ENCODE measurements at places on chromosomes 4 and X.

DNA sequence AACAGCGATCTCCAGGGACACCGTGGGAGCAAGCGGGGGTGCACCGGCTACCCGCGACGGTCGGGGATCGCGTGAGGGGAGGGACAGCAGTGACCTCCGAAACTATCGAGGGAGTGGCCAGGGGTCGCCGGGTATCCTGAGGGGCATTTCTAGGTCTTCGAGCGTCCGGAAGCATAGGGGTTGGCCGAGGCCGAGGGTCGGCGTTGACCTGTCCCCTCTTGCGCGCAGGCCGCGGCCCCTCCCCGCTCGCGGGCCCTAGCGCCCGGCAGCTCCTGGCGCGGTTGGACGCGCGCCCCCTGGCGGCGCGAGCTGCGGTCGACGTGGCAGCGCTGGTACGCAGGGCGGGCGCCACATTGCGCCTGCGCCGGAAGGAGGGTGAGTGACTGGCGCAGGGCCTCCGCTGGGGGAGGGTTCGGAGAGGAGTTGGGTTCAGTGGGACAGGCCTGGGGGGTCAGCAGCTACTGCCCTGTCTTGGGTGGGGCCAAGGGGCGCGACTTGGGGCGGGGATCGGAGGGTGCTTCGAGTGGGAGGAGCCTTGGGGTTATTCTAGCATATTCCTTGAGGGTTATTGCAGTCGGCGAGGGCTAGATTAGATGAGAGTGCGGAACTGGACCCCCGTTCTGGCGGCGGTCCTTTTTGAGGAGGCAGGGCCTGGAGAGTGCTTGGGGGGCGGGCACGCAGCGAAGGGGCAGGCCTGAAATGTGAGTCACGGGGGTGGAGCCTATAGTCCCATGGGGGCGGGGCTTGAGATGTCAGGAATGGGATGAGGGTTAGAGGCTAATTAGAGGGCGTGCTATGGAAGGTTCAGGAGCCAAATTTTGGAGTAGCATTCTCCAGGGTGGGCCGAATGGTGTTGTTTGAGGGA, 1.2 kb downstream of the MAGIX start:
- DNase-seq: peak; percentile 82

DNA sequence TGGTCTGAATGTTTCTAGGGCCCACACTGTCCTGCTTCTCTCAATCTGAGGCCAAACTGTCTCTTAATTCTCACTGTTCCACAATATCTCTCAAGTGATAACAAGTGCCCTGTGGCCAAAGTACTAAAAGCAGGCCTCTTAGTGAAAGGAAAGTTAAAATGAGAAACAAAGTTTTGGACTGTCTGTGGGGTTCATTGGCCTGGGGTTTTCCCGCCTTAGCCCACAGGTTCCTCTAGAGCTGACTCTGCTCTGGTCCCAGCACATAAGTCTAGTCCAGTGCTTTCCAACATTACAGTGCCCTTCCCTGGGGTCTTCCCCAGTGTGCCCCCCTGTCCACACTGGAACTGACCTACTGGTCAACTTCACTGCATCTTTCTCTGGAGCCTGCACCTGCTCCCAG, 6.3 kb downstream of the MAGEB1 start:
- no peak for DNase-seq

DNA sequence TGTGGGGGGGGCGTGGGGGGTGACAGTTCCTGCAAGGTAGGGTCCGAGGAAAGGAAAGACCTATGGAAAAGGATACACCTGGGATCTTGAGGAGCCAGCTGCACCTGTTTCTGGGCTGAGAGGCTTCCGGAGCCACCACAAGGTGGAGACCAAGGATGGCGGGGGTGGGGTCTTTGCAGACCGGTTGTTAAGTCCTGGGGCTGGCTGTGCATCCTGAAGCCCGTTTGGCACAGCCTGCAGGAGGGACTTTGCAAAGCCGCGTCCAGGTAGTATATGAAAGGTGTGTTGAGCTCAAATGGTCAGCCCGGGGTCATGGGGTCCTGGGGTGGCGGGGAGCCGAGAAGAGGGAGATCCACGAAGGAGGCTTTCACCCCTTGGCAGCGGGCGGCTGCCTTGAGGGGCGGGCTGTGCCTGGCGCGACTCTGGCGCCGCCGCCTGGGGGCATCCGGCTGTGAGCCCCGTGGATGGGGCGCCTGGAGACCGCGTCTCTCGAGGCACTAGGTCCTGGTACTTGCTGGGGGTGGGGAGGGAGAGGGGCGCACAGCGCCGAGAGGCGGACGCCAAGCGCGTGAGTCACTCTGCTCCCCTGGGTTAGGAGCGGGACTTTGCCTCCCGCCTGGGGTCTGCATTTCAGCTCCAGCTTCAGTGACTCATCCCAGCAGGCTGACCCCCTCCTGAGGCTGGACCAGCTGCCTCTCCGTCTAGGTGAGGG, 58.2 kb upstream of the DYNLT3 start:
- DNase-seq: no peak

DNA sequence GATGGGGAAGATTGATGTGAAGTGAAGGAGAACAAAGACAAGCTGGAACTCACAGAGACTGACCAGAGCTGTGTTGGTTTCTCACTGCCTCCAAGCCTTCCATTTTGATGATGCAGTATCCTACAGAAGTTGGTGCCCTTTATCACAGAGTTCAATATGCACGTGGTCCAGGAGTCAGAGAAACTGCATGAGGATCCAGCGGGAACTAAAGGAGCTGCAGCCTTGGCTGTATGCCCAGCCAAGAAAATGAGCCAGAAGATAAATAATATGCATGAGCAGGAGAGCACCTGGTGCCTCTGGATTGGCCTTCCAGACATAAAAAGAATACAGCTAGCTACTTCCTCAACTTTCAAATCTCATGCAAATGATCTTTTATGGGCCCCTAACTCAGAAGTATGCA, 44.3 kb upstream of the DCLK2 start:
- DNase-seq: no peak

GRCh38 chrX:48684134-48684533, 535 bp downstream of the WAS start:
- DNase-seq: no peak

DNA sequence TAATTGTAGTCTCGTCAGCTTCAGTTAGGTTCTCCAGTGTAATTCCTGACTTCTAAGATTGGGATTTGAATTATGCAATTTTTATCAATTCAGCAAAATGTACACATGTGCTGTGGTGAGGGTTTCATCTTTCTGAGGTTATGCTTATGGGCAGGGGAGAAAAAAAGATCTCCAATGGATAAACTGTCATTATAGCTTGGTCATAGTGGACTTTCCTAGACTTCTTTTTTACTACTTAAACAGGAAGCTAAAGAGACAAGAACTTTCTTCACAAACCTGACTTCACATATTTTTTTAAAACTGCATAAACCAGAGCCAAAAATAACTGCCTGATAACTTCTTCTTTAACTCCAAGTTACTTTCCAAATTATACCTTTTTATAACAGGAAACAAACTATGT, 21.7 kb upstream of the SPP1 start:
- no peak for DNase-seq

GRCh38 chrX:12366440-12366839, 228.2 kb downstream of the FRMPD4 start:
- DNase-seq: no peak

GRCh38 chrX:51876441-51876840, 17.0 kb upstream of the MAGED1 start:
- no peak for DNase-seq

DNA sequence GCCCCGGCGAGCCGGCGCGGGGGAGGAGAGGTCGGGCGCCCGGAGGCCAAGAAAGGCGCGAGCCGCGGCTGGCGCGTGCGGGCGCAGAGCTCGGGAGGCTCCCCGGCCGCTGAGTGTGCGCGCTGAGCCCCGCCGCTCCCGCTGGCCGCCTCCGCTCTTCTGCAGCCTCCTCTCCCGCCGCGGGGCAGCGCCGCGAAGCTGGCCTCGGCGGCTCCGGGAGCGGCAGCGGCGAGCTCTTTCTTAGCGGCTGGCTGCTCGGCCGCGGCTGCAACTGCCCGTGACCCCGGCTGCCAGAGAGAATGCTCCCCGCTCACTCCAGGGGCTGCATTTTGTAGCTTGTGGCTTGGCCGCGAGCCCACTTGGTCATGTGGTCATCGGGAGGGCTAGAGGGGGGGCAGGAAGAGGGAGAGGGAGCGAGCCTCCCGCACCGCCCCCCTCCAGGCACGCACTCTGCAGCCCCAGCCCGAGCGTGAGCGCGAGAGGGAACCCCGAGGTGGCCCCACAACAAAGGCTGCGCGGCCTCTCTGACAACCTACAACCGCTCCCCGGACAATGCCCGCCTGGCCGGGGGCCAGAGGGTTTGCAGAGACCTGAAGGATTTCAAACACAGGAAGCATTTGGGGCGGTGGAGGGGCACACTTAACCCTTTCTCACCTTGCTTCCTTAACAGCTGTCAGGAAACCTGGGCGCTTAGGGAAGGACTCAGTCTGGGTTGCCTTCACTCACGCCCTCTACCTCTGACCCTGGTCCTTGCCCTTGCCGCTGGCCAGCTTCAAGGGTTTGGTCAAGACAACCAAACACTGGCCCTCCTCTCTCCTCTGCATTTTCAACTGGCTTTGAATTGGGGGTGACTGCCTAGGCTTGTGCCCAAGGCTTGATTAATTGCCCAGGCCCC, at the start of gene APLN:
Gene APLN, minus strand, starts transcription at position 305 of the 895 bp plus-strand sequence. CDS start 326 bp downstream, outside the sequence.
- DNase-seq: no peak

DNA sequence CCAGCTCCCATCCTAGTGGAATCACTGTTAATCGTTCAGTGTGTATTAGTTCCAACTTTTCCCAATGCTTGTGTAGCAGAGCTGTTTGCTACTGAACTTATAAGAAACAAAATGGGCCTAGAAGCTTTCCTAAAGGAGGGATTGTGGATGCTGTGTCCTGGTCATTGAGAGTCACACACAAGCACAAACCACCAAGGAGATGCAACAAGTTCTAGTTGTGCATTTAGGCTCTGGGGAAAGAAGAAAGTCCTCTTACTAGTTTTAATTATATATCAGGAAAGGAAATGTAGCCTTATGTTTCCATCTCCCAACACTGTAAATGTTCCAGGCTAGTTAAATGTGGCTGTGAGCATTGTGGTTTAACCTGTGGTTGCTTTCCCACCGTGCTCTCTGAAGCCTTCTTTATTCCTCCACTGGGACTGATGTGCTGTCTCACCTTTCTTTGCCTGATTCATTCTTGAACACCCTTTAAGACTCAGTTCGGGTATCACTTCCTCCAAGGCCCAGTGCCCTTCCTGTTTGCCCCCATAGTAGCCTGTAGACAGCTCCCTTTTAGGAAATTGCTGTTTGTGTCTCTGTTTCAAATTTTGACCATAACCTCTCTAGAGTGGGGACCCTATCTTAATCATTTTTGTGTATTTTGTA, 34.3 kb downstream of the ATP10D start:
- DNase-seq: no peak

DNA sequence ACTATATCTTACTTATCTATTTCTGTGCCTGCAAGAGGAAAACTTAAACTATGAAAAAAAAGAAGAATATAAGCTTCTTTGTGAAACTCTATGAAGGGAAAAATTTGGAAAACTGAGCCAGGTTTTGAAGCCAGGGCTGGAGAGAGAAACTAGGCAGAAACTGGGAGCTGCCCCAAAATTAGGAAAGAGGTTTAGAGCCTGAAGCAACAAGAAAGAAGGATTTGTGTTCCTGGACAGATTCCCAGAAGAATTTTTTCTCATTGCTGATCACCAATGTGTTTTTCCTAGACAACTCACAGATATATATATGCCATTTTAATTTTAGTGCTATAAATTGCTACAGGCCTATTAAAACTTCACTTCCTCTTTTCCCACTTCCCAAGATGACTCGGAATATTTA, 245.0 kb upstream of the GEMIN8 start:
- no peak for DNase-seq

DNA sequence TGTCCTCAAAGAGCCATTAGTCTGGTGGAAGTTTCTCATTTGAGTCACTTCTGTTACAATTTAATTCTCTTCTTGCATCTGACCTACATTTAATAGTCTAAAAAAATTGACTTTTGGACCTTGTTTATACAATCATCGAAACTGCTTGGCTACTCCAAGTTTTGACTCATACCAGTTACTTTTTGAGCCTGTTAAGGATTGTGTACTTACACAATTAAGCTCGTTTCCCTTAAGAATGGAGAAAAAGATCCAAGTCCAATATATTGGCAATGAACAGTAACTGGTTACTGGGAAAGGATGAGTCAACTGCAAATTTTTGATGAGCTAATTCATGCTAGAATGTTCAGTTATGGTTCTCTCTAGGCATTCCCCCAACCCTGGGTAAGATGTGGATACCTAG, 58.2 kb downstream of the DCX start:
- no peak for DNase-seq

GRCh38 chr4:158930639-158930972, 161.8 kb downstream of the FNIP2 start:
- no peak for DNase-seq

- no peak for DNase-seq
These were observed 7.6 kb downstream of the FABP2 start for GRCh38 chr4:119314356-119314755.

- no peak for DNase-seq
These were observed 18.4 kb downstream of the NOP14 start for GRCh38 chr4:2944586-2945526.

DNA sequence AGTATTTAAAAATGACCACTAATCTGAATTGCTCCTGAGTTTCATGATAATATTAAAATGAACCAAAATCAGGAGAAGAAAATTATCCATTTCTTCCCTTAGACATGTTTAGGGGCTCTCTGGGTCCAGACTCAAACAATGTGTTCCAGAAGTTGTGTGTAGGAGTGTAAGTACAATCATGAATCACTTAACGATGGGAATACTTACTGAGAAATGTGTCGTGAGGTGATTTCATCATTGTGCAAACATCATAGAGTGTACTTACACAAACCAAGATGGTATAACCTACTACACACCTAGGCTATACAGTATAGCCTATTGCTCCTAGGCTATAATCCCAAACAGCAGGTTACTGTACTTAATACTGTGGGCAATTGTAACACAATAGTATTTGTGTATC, 74.8 kb downstream of the STPG2 start:
- DNase-seq: no peak

- no peak for DNase-seq
These were observed 58.1 kb downstream of the RTL5 start for GRCh38 chrX:72073633-72074032.

GRCh38 chrX:23756165-23756564, 13.1 kb upstream of the ACOT9 start:
- peak; percentile 43 for DNase-seq

DNA sequence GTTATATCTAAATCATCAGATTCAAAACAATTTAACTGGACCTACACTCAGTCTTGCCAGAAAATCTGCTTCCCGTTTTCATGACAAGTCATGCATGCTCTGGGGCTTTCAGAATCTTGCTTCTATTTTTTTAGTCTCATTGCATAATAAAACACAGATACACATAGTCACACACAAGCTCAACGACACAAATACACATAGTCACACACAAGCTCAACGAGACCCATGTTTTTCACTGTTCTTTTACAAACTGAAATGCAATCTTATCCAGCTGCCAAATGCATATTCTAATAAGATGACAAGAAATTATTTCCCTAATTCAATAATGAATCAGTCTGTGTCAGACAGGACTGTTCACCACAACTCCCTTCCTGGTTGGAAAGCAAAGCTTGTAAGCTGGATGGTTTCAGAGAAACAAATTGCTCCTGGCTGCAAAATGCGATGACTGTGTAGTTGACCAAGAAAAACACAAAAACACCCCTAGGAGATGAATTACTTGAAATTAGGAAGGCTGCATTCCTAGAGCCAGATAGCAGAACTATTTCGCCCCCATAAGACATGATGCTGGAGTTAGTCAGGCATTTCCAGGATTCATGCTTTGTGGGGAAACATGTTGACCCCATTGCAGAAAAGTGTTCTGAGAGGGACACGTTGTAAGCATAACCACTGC, 208.7 kb downstream of the CHIC2 start:
- DNase-seq: no peak

- DNase-seq: peak; percentile 38
These were observed at the start of gene ZCCHC12 for GRCh38 chrX:118823263-118824172. Gene ZCCHC12, plus strand, starts transcription at chrX:118823824. Its CDS starts 1,421 bp downstream, at chrX:118825245.

GRCh38 chr4:78409612-78410202, 141.9 kb upstream of the ANXA3 start:
- DNase-seq: no peak

GRCh38 chr4:95361696-95361965, 187.1 kb downstream of the UNC5C start:
- DNase-seq: no peak

Data from stimulated activated naive CD8-positive, alpha-beta T cell treated with anti-CD3 and anti-CD28 coated beads, Interleukin-15, amount 100 ng/mL, for 72 hours (primary cell).